ENCODE measurements at places on chromosomes 2 and 18. TPM values are rescaled to one million over a fixed set of nuclear protein-coding genes. Genes with fewer than 3 reads are reported as not detected.

- no peak overlapping the region for H3K27ac ChIP-seq
- no peaks in the 10 kb centered on the region for H3K4me1 ChIP-seq
- H3K4me3 ChIP-seq = no peak overlapping the region
- H3K27me3 ChIP-seq = peaks cover 3% of the 10 kb centered on the region
- DNase-seq = peak; percentile 6
- H3K36me3 ChIP-seq = no peaks in the 10 kb centered on the region
Measured at GRCh38 chr2:24021122-24021998, 11.5 kb downstream of the MFSD2B start.

- no peaks in the 10 kb centered on the region for H3K27me3 ChIP-seq
- H3K4me3 ChIP-seq = no peak overlapping the region
- no peak for DNase-seq
- no peak overlapping the region for H3K27ac ChIP-seq
- H3K4me1 ChIP-seq = peaks cover 6% of the 10 kb centered on the region
Measured at GRCh38 chr18:12783524-12783923, 80.7 kb downstream of the PSMG2 start.

DNA sequence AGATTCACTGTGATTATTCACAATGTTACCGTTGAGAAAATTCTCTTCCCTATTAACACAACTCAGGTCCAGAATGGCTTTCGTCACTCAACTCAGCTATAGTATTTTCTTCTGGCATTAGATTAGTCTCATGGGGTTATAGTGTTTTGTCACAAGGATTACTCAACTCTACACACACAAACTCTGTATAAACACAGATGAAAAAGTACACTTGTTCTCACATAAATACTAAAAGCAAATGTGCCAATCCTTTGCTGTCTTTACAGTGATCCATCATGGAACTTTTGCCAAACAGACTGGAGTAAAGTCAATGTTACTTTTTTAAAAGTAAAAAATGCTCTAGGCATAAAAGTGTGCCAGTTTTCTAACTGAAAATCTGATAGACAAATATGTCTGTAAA, 267.6 kb downstream of the RBM43 start:
- H3K4me3 ChIP-seq = no peak overlapping the region
- no peaks in the 10 kb centered on the region for H3K4me1 ChIP-seq
- no peak for DNase-seq
- H3K36me3 ChIP-seq = no peaks in the 10 kb centered on the region

GRCh38 chr18:79394534-79395307, 1.0 kb upstream of the NFATC1 start:
- peaks cover 31% of the 10 kb centered on the region for H3K4me1 ChIP-seq
- H3K27me3 ChIP-seq = peaks cover 6% of the 10 kb centered on the region
- H3K4me3 ChIP-seq = peak overlapping the region; percentile 90
- peaks cover 4% of the 10 kb centered on the region for H3K36me3 ChIP-seq
- DNase-seq = peak; percentile 57

DNA sequence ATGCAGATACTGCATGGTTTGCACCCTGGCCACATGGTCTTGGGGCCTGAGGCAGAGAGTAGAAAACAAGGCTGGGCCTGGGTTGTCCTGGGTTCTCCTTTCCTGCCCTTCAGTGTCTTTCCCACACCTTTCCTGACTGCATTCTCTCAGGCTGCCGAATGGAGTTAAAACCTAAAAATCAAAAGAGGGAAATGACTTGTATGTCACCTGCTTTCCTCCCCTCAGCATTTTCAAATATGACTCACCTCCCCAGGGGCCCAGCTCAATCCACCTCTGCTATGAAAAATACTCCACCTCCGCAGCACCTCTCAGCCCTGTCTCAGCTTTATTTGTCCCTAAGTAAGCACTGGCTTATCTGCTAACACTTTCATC, 457.8 kb upstream of the MEX3C start:
- no peaks in the 10 kb centered on the region for H3K36me3 ChIP-seq
- no peak for DNase-seq
- peaks cover 2% of the 10 kb centered on the region for H3K27me3 ChIP-seq
- no peak overlapping the region for H3K4me3 ChIP-seq
- no peak overlapping the region for H3K27ac ChIP-seq

DNA sequence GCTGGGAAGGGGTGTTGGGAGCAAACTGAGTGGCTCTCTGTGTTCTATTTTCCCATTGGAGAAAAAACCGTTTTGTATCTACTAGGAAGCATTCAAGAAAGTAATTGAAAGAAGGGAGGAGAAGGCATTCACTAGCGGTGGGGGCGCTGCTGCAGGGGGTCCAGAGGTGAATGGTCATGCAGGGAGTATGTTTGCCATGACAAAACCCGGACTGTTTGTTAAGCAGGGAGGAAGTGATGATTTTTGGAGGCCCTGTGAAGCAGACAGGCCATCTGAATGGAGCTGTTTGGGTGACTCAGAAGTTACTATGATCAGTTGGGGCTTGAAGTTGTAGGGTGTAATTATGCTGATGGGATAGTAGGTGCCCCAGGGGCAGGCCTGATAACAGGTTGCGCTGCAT, 7.0 kb downstream of the TAF4B start:
- no peak overlapping the region for H3K27ac ChIP-seq
- H3K4me1 ChIP-seq = peaks cover under 1% of the 10 kb centered on the region
- H3K36me3 ChIP-seq = no peaks in the 10 kb centered on the region
- no peak overlapping the region for H3K4me3 ChIP-seq
- no peak for DNase-seq

GRCh38 chr2:138071720-138072719, 107.7 kb downstream of the HNMT start:
- no peaks in the 10 kb centered on the region for H3K36me3 ChIP-seq
- no peaks in the 10 kb centered on the region for H3K27me3 ChIP-seq
- H3K27ac ChIP-seq = no peak overlapping the region
- no peak for DNase-seq
- no peak overlapping the region for H3K4me3 ChIP-seq
- no peaks in the 10 kb centered on the region for H3K4me1 ChIP-seq

GRCh38 chr18:26771524-26771923, 94.0 kb downstream of the AQP4 start:
- no peaks in the 10 kb centered on the region for H3K36me3 ChIP-seq
- no peaks in the 10 kb centered on the region for H3K4me1 ChIP-seq
- no peak overlapping the region for H3K4me3 ChIP-seq
- no peak overlapping the region for H3K27ac ChIP-seq
- no peak for DNase-seq
- H3K27me3 ChIP-seq = no peaks in the 10 kb centered on the region

GRCh38 chr18:74689251-74689650, 91.6 kb downstream of the ZNF407 start:
- H3K36me3 ChIP-seq = peaks cover 15% of the 10 kb centered on the region
- no peak overlapping the region for H3K27ac ChIP-seq
- no peak overlapping the region for H3K4me3 ChIP-seq
- peaks cover 10% of the 10 kb centered on the region for H3K4me1 ChIP-seq

DNA sequence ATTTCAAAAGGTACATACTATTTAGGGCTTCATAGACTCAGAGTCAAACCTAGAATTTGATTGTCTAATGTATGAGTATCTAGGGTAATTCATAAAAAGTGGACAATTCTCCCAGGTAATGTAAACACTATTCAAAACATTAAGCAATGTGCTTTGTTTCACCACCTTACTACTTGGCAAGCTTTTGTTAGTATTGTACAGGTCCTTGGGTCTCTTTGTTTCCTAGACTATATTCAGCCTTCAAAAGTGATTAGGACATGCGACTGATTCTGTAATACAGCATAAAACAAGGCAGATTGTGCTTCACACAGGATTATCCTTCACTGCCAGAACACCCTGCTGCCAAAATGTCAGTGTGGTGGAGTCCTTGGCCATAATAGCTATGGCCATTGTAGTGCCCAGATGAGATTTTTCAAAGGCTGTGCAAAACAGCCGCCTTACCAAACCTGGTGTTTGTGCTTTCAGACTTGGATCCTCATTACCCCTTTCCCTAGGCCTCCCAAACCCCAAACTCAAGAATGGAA, 90.1 kb upstream of the CAVIN2 start:
- H3K4me3 ChIP-seq = no peak overlapping the region
- H3K27ac ChIP-seq = no peak overlapping the region
- no peak for DNase-seq
- H3K27me3 ChIP-seq = peaks cover 2% of the 10 kb centered on the region

- peak overlapping the region; percentile 98 for H3K27ac ChIP-seq
- no peak for DNase-seq
- peaks cover 45% of the 10 kb centered on the region for H3K4me1 ChIP-seq
- peak overlapping the region; percentile 95 for H3K4me3 ChIP-seq
- peaks cover 11% of the 10 kb centered on the region for H3K36me3 ChIP-seq
Measured at GRCh38 chr2:206766057-206766930, 888 bp downstream of the FASTKD2 start.

DNA sequence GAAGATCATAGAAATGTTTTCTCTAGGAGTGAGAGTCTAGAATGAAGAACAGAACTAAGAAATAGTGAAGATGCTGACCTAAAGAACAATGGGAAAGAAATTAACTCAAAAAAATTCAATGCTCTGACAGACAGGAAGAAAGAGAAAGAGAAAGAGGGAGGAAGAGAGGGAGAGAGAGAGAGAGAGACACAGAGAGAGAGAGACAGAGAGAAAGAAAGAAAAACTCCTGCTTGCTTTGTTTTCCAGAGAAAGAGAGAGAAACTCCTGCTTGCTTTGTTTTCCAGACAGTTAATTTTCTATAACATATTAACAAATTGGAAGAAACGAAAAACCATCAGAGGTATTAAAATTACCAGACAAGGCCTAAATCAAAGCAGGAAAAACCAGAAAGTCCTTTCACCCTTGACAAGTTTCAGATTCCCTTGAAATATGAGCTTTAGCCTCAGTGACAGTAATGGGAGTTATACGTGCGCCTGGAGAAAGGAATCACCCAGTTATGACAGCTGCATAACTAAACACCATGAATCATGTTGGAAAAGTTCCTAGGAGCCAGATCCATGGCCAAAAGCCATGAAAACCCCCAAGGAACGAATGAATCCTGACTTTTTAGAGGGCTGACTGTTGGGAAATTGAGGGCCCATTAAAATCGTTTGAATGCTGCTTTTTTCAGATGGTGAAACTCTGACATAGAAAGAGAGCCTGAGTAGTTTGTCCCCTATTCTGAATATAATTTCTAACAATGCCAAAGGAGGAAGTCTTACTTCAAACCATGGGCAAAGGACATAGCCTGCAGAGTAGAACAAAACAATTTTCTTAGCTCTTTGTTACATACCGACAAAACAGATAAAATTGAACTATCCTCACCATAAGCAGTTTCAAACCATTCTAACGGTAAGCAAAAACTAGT, 228.6 kb upstream of the CHST9 start:
- H3K27ac ChIP-seq = no peak overlapping the region
- H3K36me3 ChIP-seq = no peaks in the 10 kb centered on the region
- no peaks in the 10 kb centered on the region for H3K4me1 ChIP-seq
- no peaks in the 10 kb centered on the region for H3K27me3 ChIP-seq
- H3K4me3 ChIP-seq = no peak overlapping the region

DNA sequence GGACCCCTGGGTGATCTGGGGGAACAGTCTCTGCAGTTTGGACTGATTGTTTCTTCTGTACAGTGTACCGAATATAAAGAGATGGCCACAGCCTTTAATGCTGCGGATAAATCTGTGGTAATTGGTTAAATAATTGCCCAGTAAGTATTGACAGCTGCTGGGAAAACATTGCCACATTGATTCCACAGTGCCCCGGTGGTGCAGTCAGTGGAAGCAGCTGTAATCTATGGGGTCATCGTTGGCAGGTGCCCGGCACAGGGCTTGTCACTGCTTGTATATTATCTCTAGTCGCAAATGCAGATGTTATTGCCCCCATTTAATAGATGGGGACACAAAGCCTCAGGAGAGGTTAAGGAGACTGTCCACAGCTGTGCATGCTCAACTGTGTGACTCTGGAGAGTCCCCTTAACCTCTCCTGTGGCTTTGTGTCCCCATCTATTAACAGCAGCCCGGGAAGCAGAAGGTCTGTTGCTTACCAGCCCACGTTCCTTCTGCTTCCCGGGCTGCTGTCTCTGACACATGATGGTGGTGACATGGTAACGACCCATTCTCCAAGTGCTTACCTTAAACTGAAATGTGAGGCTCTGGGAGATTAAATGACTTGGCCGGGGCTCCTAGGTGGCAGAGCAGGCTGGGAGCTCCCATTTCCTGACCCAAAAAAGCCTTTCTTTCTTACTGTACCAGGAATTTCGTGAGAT, 76.9 kb downstream of the NCK2 start:
- H3K36me3 ChIP-seq = peaks cover 22% of the 10 kb centered on the region
- peak overlapping the region; percentile 57 for H3K27ac ChIP-seq
- DNase-seq = no peak
- H3K27me3 ChIP-seq = peaks cover 1% of the 10 kb centered on the region
- H3K4me3 ChIP-seq = no peak overlapping the region

GRCh38 chr18:60976976-60977375, 356.3 kb upstream of the CDH20 start:
- no peak for DNase-seq
- no peaks in the 10 kb centered on the region for H3K27me3 ChIP-seq
- no peak overlapping the region for H3K4me3 ChIP-seq

DNA sequence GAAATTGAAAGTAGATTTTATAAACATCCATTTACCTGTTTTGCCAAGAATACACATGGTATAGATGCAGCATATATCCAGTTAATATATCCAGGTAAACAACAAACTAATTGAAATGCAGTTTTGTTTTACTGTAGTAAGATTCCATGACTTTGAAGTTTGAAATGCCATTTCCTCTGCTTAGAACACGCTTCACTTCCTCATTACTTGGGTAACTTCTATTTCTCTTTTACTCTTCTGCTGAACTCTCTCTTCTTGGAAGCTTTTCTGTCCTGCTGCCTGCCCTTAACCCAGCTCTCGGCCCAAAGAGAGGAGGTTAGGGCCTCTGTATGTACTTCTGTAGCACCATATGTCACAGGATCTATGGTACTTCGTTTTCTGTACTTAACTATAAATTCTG, 14.1 kb upstream of the IL1RL2 start:
- H3K27ac ChIP-seq = no peak overlapping the region
- no peaks in the 10 kb centered on the region for H3K36me3 ChIP-seq
- no peaks in the 10 kb centered on the region for H3K4me1 ChIP-seq
- no peak for DNase-seq

- peaks cover 10% of the 10 kb centered on the region for H3K36me3 ChIP-seq
- H3K27me3 ChIP-seq = peaks cover 19% of the 10 kb centered on the region
- H3K4me3 ChIP-seq = peak overlapping the region; percentile 92
- H3K27ac ChIP-seq = peak overlapping the region; percentile 99
- H3K4me1 ChIP-seq = peaks cover 86% of the 10 kb centered on the region
- no peak for DNase-seq
Measured at GRCh38 chr18:3262234-3263131, 550 bp downstream of the MYL12B start.

DNA sequence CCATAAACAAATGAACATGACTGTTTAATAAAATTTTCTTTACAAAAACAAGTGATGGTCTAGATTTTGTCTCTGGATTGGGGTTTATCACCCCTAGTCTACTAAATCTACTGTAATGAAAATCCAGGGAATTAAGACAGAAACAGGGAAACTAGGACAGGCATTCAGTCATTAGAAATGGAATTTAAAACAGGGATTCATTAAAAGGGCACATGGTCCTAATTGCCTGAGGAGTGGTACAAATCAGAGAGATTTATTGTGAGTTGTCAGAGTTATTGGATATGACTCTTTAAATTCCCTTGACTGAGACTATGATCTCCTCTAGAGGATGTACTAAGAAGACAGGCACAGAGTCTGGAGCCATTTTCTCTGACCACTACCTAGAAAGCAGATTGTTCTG, 670.9 kb upstream of the GCFC2 start:
- DNase-seq = no peak
- H3K4me3 ChIP-seq = no peak overlapping the region
- peaks cover 2% of the 10 kb centered on the region for H3K27me3 ChIP-seq
- no peaks in the 10 kb centered on the region for H3K4me1 ChIP-seq
- H3K27ac ChIP-seq = no peak overlapping the region

Gene CCDC121
- polyA plus RNA-seq = 1.1 TPM

Gene GCFC2
- polyA plus RNA-seq = 22.0 TPM

Gene CDC42EP3
- polyA plus RNA-seq = 81.3 TPM

Gene TRABD2A
- polyA plus RNA-seq = 0.66 TPM

Gene UGT1A5
- not detected for polyA plus RNA-seq

Gene IL1F10
- not detected for polyA plus RNA-seq

Gene MXD1
- polyA plus RNA-seq = 22.9 TPM

Gene ASTL
- not detected for polyA plus RNA-seq

Gene MLPH
- not detected for polyA plus RNA-seq

Gene DSG1
- not detected for polyA plus RNA-seq

Gene TUBA3E
- not detected for polyA plus RNA-seq

All from immature natural killer cell (primary cell).